Activated CD4-positive, alpha-beta memory T cell treated with anti-CD3 and anti-CD28 coated beads, Interleukin-2, amount 10 ng/mL, durations not matched to agents 7 days and 5 days (primary cell): ENCODE measurements at places on chromosomes 16 and 17. TPM values are rescaled to one million over a fixed set of nuclear protein-coding genes. Genes with fewer than 3 reads are reported as not detected.

DNA sequence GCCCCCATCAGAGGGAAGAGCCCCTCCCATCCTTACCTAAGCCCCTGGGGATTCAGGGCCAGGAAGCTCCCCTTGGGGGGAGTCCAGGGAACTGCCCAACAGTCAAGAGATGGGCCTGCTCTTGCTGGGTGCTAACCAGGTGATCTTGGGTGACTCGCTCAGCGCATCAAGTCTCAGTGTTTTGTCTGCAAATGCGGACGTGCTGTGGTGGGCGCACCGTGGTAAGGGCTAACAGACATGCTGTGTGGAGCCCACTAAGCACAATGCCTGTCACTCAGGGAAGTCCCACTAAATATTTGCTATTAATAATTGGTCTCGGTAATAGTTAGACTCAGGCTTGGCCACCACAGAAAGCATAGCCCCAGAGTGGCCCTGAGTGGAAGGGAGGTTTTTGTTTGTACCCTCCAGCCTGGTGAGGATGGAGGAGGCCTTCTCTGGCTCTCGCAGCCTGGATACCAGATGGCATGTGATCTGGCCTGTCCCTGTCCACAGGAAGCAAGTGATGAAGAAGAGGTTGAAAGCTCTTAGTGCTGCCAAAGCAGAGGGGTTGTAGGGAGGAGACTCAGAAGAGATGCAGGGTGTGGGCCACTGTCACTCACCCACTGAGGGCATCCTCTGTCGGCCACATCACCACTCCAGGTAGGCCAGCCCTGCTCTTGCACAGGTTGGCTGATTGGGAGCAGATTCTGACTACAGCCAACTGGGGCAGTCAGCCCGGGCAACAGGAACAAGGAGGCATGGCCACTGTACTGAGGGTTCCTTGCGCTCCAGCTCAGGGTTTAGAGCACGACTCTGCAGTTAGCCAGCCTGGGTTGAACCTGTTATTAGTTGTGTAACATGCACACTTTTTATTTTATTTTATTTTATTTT, 69.8 kb upstream of the KSR1 start:
- H3K4me3 ChIP-seq: no peak overlapping the region
- no peaks in the 10 kb centered on the region for H3K36me3 ChIP-seq
- H3K27ac ChIP-seq: no peak overlapping the region
- peaks cover 16% of the 10 kb centered on the region for H3K4me1 ChIP-seq
- peaks cover 13% of the 10 kb centered on the region for H3K27me3 ChIP-seq

- peaks cover 42% of the 10 kb centered on the region for H3K27me3 ChIP-seq
- H3K4me3 ChIP-seq: no peak overlapping the region
- DNase-seq: no peak
These were observed 2.2 kb downstream of the JUP start for GRCh38 chr17:41784207-41784744.

The BFAR gene
- 68.8 TPM for total RNA-seq

The ABAT gene
- total RNA-seq: 5.9 TPM

The UMOD gene
- not detected for total RNA-seq

The EVPL gene
- total RNA-seq: not detected

The FBF1 gene
- total RNA-seq: 19.8 TPM
